ENCODE measurements at places on chromosomes 11 and 22.

DNA sequence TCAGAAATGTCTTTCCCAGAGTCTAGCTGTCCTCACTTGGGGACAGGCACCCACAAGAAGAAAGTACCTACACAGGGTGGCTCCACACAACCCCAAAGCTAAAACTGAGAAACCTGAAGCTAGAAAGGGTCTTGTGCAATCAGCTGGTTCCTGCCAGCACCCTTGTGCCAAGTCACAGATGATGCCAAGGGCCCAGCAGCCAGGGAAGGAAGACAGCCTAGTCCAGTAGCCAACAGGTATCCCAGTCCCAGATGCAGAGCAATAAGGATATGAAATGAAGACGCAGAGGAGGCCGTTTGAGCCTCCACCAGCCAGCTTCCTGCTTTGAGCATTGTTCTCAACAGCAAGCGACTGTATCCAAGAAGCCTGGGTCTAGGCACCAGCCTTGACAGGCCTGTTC is 6.1 kb downstream of the PLEKHA7 start:
- DNase-seq, result no peak

DNA sequence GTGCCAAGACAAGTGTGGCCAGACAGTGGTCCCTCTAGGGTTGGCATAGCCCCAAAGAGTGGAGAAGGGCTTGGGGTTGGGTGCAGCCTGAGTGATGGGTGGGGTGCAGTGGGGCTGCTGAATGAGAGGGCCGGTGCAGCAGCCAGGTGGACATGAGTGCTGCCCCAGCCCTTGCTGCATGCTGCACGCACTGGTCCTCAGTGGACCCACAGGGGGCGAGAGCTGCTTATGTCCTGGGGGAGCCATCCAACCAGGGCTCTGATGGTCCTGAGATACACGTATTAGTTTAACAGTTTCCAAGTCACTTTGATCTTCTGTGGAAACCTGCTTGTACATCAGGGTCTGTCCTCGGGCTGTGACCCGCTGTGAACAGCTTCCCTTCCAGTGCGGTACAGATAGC is 23.9 kb upstream of the ACR start:
- no peak for DNase-seq

DNA sequence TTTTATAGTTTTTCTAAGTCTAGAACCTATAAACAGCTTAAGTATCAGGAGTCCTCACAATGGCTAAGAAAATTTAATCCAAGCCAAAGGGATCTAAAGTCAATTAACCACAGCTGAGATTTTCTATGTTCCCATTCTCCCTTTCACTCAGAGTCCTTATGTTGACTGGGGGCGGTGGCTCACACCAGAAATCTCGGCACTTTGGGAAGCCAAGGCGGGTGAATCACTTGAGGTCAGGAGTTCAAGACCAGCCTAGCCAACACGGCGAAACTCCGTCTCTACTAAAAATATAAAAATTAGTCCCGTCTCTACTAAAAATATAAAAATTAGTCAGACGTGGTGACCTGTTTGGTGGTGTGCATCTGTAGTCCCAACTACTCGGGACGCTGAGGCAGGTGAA is 6.9 kb downstream of the RDX start:
- no peak for DNase-seq

DNA sequence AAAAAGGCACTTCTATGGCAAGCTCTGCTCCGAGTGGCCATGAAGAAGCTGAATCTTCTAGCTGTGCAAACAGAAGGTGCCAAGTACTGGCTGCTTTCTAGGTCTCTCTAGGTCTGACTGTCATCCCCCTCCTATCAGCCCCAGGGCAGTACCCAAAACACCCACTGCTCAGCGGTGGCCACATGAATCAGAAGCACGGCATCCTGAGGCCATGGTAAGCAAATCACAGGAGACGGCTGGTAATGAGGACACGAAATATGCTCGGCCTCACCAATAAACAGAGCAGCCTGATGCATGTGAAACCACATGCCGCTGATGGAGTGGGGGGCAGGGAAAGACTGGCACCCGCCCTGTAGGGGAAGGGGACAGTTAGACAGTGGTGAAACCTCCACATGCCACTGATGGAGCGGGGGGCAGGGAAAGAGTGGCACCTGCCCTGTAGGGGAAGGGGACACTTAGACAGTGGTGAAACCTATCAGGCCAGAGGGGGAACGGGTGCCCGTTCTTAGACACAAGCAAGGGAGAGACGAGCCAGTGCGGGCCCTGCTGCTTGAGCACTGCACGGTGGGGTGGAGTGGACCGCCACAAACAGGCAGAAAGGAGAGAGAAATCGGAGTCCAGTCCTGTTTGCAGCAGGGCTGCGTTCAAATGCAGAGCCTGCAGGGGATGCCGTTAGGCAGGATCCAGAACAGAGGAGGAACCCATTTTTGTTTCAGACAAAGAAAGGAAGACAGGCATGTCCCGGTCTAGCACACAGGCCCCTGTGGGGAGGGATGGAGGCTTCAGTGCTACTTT is 29.9 kb upstream of the MOB2 start:
- DNase-seq, result no peak

GRCh38 chr11:61657566-61658290 is 22.5 kb upstream of the DAGLA start:
- no peak for DNase-seq

GRCh38 chr11:30483056-30483455 is 103.1 kb downstream of the MPPED2 start:
- DNase-seq, result no peak

DNA sequence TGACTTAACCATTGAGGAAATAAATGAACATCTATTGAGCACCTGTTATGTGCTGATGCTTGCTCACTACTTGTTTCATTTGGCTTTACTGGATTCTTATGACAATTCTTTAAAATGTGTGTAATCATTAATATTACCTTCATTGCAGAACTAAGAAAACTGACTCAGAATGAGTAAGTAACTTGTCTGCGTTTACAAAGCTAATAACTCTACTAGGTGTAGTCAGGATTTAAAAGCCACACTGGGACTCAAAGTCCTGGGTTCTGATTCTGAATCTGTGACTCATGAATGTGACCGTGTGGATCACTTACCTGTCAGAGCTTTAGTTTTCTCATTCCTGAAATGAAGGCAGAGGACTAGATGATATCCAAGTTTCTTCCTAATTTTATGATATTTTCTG is 23.4 kb upstream of the KIRREL3 start:
- DNase-seq, result no peak

DNA sequence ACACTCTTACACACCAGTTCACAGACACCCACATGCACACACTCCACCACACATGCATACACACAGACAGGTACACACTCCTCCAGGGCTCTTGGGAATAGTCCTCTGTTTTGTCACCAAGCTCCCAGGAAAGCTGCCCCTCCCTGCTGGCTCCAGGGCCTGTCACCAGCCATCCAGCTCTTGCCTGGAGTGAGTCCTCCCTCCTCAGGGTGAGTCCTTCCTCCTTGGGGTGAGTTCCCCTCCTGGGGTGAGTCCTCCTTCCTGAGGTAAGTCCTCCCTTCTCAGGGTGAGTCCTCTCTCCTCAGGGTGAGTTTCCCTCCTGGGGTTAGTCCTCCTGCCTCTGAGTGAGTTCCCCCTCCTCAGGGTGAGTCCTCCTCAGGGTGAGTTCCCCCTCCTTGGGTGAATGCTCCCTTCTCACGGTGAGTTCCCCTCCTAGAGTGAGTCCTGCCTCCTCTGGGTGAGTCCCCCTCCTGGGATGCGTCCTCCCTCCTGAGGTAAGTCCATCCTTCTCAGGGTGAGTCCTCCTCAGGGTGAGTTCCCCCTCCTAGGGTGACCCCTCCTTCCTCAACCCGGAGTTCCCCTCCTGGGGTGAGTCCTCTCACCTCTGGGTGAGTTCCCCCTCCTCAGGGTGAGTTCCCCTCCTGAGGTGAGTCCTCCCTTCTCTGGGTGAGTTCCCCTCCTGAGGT is 100.6 kb upstream of the FGF3 start:
- DNase-seq, result no peak

DNA sequence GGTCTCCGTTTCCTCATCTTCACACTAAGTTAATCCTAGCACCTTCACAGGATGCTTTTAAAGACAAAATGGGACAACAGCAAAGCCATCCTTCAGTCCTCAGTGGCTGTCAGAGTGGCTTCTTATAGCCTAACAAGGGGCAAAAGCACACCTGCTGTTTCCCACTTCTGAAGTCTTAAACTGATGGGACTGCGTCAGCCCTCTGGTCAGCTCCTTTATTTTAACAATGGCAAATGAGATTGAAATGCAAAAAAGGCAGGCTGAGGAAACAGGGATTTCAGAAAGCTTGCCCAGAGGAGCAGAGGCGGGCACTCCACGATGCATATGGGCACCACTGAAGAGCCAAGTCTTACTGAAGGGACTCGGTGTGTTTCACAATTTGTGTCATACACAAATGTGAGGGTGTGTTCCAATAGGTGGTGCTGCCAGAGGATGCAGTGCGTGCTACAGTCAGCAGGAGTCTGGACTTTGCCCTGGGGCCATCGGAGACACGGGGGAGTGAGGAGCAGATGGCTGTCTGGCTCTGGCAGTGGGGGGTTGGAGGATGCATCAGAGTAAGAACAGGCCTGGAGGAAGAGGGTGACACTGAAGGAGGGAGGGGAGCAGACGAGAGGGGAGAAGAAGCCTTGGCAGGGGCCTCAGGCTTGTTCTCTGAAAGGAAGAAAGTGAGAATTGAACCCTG is 47.3 kb downstream of the TENM4 start:
- no peak for DNase-seq

DNA sequence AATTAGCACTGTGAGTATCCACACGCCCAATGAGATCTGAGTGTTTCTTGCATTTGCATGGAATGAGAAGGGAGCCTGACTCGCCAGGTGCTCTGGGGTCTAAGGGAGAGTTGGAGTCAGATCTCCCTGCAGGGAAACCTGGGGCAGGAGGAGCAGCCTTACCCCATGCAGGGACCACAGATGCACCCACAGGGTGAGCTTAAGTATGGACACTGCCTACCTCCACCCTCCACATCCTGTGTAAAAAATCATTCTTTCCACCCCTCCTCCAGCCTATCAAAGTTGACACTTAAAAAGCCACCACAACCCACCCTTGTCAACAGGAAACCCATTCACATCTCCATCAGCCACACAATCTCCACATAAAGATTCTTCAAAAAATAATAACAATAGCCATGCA is 67.0 kb upstream of the IGLL5 start:
- no peak for DNase-seq

DNA sequence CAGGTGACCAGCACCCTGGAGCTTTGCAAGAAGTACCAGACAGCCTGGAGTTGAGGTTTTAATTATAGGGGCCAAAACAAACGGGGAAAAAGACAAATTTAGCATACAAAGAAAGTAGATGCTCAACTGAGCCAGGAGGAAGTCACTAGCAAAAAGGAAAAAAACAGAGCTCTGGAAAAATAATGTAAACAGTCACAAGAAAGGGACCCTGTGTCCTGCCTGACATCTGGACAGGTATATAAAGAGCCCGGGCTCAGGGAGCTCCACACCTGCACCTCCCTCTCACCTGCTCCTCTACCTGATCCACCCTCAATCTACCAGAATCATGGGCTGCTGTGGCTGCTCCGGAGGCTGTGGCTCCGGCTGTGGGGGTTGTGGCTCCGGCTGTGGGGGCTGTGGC is at the start of gene KRTAP5-10:
Gene KRTAP5-10 (plus strand): TSS at position 301 of the 400 bp plus-strand sequence. CDS start 25 bp downstream, at position 326.
- DNase-seq, result no peak

DNA sequence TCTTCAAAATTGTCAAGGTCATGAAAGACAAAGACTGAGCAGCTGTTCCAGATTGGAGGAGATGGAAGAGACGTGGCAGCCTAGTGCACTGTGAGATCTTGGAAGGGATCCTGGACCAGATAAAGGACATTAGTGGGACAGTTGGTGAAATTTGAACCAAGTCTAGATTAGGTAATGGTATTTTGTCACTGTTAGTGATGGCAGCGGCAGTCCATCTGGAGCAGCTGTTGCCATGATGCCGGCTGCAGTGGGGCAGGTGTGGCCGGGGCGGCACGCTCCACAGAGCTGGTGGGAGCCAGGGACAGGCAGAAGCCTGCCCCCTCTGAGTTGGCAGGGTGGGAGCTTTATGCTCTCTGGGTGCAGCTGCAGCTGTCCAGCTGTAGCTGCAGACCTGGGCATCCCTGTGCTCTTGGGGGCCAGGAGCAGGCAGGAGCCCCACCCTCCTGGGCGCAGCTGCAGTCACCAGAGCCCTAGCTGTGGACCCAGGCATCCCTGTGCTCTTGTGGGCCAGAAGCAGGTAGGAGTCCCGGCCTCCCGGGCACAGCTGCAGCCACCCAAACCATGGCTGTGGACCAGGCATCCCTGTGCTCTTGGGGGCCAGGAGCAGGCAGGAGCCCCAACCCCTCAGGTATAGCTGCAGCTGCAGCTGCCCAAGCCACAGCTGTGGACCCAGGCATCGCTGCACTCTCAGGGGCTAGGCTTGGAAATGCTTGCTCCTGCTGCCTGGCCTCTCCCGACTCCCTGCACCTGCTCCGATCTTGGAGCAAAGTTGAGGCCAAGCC is 20.7 kb downstream of the DIXDC1 start:
- no peak for DNase-seq

DNA sequence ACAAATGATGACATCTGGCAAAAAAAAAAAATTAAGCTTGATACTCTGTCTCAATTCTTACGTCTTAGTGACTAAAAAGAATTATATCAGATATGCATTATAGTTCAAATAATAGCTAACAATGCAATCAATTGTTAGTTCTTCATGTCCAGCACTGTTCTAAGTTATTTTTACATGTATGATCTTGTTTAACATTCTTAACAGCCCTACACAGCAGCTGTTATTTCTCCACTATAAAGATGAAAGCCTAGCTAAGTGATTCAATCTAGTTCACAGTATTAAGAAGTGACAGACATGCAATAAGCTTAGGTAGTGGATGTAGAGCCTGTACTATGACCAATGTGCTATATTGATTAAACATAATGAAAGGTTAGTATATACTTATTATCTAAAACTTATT is 4.1 kb downstream of the ZNF214 start:
- DNase-seq, result no peak

GRCh38 chr11:105032495-105032894 is 2.4 kb downstream of the CASP1 start:
- DNase-seq, result no peak

- DNase-seq, result no peak
Measured at GRCh38 chr22:28925916-28926315, 42.5 kb downstream of the ZNRF3 start.

- no peak for DNase-seq
Measured at GRCh38 chr22:23054531-23055257, 15.6 kb upstream of the GNAZ start.

GRCh38 chr22:47040486-47041270 is 278.2 kb downstream of the TBC1D22A start:
- no peak for DNase-seq

GRCh38 chr11:87803748-87804147 is 371.5 kb downstream of the RAB38 start:
- DNase-seq, result no peak

GRCh38 chr22:24504956-24505736 is 10.0 kb downstream of the UPB1 start:
- no peak for DNase-seq

Measured in stimulated activated CD4-positive, alpha-beta T cell treated with anti-CD3 and anti-CD28 coated beads, Interleukin-1b, Interleukin-23, amount 100 ng/mL, for 1 hour (primary cell).